ENCODE measurements at places on chromosomes 7 and 10.
A peak's percentile ranks its signal among the peaks of the same experiment; 100 is the strongest.

- DNase-seq, result no peak
Observed at GRCh38 chr10:51244748-51245490, 170.6 kb downstream of the PRKG1 start.

DNA sequence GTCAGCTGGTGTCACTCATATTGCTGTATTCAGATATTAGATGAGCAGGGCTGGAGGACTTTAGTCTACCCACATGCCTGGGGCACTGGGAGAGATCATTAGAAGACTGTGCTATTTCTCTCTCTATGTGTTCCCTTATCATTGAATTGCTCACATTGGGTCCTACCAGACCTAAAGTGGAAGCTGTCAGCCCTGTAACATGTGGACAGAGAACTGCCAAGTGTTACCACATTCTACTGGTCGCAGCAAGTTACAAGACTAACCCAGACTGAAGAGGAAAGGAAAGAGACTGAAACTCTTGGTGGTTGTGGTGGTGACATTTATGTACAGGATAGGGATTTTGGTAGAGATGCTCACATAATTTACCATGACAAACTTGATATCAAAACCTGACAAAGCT lies 627.1 kb upstream of the FZD8 start:
- DNase-seq, result no peak

DNA sequence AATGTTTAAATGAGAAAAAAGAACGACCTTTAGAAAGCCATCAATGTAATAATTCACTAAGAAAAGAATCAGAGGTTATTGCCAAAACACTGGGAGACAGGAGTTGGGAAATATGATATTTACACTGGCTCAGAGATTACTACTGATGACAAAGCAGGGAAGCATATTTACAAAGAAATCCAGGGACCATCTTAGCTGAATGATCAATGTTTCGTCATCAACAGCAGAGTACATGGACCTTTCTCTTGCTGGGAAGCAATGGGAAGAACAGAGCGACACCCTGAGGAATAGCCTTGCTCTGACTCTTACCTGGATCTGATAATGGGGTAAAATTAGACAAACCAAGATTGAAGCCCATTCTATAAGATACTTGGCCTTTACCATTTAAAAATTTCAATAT lies 1293.5 kb downstream of the XPNPEP1 start:
- DNase-seq, result no peak

- no peak for DNase-seq
Observed at GRCh38 chr10:36366843-36367242, 724.7 kb upstream of the FZD8 start.

DNA sequence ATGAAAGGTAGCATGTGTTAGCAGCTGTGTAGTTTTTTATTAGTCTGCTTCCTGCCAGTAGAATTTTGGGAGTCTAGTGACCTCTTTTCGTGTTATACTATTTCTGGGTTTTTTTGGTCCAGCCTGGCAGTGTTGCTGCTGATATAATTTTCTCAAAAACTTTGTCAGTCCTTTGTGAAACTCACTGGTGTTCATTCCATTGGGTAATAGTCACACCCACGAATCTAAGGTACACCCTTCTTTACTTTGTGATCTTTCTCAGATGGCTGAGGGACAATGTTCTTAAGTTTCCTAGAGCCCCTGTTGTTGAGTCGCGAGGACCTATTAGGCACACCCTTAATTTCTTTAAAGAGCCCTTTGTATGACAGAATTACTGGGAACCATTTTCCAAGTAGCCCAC lies 52.3 kb downstream of the TPST1 start:
- DNase-seq, result no peak

- DNase-seq, result no peak
Observed at GRCh38 chr7:70739646-70740210, 392.2 kb upstream of the GALNT17 start.

GRCh38 chr10:71752391-71753090 lies 20.8 kb downstream of the VSIR start:
- DNase-seq, result no peak

- peak; percentile 51 for DNase-seq
Observed at GRCh38 chr10:73376679-73377078, 18.0 kb upstream of the CFAP70 start.

DNA sequence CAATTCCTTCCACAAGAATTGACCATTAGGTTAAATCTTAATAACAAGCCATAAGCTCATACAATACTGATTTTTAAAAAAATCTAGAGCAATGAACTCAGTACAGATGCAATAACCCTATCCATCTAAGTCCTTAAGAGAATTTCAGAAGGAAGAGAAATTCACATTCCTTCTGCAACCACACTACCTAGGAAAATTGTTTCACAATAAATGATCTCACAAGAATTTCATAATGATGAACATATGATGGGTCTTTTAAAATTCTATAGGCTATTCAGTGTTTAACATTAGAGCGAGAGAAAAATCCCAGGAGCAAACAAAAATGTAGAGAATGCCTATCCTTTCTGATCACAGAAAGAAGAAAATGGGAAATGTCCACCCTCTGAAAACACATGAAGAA lies 70.0 kb upstream of the MAGI2 start:
- no peak for DNase-seq

DNA sequence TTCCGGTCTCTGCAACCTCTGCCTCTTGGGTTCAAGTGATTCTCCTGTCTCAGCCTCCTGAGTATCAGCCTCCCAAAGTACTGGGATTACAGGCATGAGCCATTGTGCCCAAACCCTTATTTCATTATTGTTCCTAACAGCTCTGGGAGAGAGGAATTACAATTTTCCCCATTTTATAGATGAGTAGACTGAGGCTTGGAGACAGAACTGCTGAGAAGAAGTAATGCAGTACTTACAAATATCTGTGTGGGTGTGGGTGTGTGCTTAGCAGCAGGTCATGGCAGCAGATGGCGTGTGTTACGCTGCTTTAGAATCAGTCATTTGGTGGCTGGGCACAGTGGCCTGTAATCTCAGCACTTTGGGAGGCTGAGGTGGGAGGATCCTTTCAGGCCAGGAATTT lies 7.4 kb downstream of the PRKRIP1 start:
- no peak for DNase-seq

GRCh38 chr7:38973760-38974159 lies 3.9 kb upstream of the POU6F2 start:
- DNase-seq, result no peak

- DNase-seq, result no peak
Observed at GRCh38 chr10:60518745-60519144, 129.1 kb upstream of the ANK3 start.

DNA sequence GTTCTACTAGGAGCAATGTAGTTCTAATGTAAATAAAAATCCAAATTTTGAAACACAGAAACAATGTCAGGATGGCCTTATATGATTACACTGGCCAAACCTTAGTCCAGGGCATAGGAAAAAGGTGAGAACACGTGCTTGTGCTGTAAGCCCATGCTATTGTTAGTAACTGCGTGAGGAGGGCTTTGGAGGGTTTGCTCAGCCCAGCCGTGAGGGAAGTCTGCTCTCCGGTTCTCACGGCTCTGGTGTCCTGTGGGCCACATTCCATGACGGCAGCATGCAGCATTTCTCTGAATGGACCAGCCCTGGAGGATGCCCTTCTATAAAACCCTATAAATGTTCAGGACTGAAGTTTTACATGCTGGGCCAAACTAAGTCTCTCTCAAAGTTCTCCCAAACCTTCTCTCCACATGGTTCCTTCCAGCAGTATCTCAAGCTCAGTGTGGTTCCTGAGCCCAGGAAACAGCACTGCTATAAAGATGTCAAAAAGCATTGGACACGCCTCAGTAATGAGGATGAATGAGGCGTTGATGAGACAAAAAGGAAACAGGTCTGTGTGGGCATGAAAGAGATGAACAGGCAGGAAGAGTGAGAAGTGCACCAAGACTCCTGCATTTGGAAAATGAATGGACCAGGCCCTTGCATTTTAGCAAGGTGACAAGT lies 174.8 kb upstream of the CDCA7L start:
- DNase-seq, result no peak

DNA sequence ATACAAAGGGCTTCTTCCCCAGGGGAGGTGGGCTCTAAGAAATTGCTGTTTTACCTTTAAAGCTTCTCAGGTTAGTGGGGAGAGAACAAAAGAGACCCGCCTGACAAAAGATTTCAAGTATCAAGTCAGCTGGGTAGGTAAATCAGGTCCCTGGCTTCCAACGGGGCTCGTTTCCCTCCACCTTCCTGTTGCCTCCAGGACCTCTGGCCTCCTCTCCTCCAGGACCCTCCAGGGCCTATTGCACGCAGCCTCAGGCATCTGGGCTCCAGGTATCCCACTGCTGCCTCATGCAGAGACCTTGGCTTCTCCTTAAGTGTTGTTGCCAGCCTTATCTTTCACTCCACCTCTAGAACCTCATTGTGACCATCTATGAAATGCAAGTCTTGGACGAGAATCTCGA lies 2.9 kb downstream of the BNIP3 start:
- no peak for DNase-seq

- no peak for DNase-seq
Observed at GRCh38 chr10:70603449-70603801, 884 bp upstream of the PRF1 start.
